ENCODE measurements at places on chromosomes 16 and 17.

- no peak for DNase-seq
Measured at GRCh38 chr16:84156342-84156784, 11.3 kb downstream of the DNAAF1 start.

- DNase-seq, result no peak
Measured at GRCh38 chr17:80113033-80113484, 11.7 kb downstream of the GAA start.

DNA sequence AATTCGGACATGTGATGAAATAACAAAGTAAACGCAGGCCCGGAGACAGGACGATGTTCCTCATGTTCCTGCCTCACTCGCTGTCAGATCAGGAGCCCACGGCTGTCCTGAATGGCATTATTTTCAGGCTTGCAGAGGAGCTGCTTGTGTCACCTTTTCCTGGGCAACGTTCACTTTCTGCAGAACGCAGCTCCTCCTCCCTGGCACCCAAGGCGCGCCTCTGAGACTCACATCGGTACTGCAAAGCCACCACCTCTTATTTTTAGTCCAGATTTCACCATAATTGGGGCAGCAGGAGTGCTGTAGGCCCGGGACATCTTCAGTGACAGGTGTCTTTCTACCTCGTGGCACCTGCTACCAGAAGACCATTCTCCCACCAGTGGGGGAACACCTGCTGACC is 8.0 kb upstream of the C16orf96 start:
- DNase-seq, result no peak

DNA sequence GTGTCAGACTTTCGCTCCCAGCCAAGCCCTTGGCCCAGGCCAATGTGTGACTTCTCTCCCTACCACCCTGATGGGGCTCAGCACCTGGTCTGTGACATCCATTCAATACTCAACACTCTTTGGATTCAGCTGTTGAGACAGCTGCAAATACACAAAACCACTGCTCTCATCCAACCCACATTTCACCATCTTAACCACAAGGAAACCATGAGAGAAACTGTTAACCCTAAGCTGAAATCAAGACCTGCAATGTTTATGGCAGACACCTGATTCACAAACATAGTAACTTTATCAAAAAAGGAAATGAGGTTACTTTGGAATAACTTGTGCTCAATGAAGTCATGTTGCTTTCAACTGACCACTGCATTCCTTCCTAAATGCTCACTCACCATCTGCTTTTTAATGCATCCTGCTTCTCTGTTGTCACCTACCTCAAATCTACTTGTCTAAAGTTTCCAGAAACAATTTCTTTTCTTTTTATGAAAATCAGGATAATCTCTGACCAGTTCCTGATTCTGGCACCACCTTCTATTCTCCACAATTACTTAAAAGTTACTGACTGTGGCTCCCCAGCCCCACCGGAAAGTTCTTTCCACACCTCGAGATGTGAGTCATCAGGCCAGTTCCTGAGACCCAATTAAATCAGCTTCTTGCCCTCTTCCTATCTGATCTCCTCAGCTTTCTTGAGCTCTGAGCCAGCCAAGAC is 88.2 kb downstream of the NOG start:
- DNase-seq, result no peak

- DNase-seq, result no peak
Measured at GRCh38 chr16:82182266-82183003, 12.4 kb upstream of the MPHOSPH6 start.

DNA sequence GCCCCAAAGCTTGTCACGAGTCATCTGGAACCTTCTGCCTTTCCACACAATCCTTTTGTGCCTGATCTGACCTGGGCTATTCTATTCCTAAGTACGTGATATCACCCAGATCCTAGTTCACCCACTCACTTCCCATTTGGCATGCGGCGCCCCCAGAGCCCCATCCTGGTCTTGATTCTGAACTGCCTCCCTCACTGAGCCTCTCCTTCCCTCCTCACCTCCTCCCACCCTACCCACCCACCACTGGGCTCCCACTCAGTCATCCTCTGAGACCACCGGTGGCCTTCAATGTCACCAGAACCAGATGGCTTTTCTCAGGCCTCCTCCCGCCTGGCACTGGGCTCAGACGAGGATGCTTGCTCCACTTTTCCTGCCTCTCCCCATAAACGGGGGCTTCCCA is 18.5 kb downstream of the WDR45B start:
- no peak for DNase-seq

DNA sequence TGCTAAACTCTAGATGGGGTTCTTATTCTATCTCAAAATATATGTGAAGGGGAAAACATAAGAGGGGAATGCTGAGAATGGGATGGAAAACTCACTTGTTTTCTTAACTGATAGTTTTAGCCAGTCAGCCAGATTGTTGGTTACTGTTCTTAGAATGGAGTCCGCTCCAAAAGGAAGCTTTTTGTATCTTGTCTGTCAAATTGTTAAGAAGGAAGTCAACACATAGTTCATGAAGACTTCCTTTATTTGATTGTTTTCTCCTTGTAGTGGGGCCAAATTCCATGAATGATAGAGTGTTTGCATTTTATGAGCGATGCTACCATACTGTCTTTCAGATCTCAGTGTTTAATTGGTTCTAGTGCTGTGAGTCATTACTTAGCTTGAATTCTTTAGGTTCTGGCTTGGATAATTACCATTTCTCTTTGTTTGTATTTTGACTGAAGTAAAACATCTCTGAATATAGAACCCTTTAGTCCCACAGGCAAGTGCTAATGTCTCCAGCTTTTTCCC is 98.3 kb upstream of the GOT2 start:
- no peak for DNase-seq

DNA sequence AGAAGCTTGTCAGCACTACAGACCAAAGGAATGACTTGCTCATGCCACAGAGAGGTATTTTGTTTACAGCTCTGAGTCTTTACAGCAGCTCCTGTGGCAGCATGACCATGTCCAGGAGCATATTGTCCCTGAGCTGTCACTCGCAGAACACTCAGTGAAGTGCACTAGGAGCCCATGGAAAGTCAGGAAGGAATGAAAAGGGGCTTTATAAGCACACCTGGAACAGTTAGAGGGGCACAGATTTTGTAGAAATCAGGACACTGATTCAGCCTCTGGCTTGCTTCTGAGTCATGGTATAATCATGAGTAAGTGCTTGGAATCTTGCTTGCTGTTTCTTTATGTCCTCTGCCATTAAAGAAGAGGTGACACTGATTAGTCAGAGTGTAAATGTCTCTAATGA is 41.0 kb downstream of the TADA2A start:
- DNase-seq, result no peak

DNA sequence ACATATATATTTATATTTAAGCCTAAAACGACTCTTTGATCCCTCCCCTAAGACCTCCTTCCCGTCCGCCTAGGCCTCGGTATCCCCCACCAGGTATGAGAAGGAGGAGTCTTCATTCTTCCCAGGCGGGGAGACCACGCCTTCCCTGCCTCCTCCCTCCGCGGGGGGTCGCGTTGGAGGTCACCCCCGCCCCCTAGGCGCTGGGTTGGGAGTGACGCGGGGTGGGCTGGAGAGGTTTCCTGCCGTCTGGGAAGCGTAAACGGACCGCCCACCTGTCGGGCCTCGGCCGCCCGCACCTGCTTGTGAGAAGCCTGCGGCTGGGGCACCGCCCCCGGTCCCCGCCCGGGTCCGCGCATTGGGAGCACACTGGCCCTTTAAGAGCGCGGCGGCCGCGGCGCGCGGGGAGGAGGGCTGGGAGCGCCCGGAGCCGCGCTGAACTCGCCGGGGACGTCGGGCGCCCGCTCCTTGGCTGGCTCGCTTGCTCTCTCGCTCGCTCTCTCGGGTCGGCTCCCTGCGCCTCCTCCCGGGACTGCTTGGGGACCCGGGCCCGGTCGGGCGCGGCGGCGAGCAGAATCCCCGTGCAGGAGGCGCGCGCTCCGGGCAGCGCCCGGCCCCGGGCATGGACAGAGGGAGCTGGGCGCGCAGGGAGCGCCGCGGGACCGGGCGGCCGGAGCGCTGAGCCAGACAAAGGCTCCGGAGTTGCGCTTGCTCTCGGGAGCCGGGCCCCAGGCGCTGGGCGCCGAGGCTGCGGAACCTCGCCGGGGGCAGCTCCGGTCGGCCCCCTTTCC is at the start of gene MMP15:
TSS of gene MMP15 (plus strand) at position 404 of the 788 bp plus-strand sequence. CDS start 597 bp downstream, outside the sequence.
- peak; percentile 16 for DNase-seq

DNA sequence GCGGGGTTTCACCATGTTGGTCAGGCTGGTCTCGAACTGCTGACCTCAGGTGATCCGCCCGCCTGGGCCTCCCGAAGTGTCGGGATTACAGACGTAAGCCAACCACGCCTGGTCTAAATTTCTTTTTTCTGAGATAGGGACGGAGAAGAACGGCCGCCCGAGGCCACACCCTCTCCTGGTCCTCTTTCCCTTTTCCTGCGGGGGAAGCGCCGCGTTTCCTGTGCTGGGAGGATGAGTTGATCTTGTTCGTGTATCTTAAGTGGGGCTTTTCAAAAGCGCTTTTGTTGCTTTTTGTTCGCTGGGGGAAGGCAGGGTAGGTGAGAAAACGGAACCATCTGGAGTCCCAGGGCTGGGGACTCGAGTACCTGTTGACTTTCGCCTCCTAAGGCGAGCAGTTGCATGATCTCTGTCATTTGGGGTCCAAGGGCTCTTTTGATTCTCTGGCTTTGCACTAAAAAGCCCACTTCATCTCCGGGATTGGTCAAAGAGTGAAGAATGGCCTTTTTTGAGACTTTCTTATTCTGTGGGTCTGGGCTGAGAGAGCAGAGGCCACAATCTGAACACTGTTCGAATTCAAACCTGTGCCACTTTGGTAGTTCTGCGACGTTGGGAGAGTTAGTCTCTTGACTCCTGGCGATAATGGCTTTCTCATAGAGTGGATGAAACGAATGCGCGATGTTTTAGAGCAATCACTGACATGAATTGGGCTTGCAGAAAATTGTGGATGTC is 1.3 kb downstream of the FUS start:
- no peak for DNase-seq

GRCh38 chr16:69537706-69538080 is 28.1 kb upstream of the NFAT5 start:
- DNase-seq, result no peak

GRCh38 chr17:44578947-44579346 is 21.7 kb downstream of the FZD2 start:
- no peak for DNase-seq

DNA sequence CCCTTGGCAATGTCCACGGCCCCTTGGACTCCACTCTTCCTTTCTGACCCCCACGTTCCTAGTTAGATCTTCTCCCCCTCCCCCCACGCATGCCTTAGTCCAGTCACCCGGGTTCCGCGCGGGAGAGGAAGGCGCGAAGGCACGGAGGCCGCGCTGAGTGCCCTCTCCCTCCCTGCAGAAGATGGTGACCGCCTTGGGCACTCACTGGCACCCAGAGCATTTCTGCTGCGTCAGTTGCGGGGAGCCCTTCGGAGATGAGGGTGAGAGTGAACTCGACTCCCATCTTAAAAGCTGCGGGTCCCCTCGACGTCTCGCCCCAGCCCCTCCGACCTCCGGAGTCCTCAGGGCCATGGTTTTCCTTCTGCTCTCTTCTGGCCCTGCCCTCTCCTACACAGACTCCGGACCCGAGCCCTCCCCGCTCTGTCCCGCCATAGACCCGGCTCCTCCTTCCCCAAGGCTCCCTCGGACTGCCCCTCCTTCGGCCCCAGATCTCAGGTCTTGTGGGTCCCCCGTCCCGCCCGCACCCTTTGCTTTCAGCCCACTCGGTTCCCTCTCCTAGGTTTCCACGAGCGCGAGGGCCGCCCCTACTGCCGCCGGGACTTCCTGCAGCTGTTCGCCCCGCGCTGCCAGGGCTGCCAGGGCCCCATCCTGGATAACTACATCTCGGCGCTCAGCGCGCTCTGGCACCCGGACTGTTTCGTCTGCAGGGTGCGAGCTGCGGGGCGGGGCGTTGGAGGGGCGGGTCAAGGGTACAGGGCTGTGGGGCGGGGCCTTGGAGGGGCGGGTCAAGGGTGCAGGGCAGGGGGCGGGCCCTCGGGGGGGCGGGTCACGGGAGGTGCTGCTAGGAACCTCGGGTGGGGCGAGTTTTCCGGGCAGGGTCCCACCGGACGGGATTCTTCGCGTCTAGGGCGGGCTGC is 4.6 kb downstream of the TGFB1I1 start:
- no peak for DNase-seq

GRCh38 chr16:4937782-4938682 is 1.1 kb upstream of the PPL start:
- no peak for DNase-seq

DNA sequence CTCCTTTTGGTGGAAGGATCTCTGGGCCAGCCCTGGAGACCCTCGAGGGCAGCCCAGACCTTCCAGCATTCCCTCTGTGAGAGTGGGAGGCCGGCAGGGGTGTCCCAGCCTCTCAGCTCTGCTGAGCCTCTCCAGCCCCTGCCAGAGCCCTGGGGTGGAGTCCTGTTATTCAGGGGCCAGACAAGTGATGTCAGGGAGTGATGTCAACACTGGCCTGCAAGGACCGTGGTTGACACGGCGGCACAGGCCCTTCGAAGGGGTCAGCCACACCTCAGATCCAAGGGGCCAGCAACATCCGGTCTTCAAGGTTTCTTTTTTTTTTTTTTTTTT is 231.2 kb downstream of the KATNIP start:
- no peak for DNase-seq

- no peak for DNase-seq
Measured at GRCh38 chr17:45775148-45775547, 9.0 kb upstream of the CRHR1 start.

DNA sequence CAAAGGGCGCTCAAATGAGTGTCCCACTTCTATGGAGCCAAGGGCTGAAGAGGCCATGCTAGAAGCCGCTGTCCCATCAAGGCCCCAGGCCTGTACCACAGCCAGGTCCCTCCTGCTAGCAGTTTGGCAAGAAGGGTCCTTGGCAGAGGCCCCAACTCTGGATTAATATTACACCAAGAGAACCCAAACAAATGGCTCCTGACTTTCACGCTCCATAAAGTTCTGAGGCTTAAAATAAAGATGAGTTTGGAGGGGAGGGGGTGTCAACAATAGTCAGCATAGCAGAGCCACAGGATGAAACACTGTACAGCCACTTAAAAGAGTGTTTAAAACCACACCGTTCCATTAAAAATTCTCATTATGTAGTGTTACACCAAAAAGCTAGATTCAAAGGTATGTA is 30.5 kb downstream of the CUEDC1 start:
- DNase-seq, result peak; percentile 48

GRCh38 chr17:56744721-56745120 is 89.0 kb downstream of the C17orf67 start:
- no peak for DNase-seq
